ENCODE measurements at places on chromosomes 2 and 18.

- no peak for DNase-seq
Measured at GRCh38 chr2:85448461-85449213, 30.1 kb downstream of the SH2D6 start.

- DNase-seq = no peak
Measured at GRCh38 chr2:39642051-39642718, 23.5 kb upstream of the TMEM178A start.

GRCh38 chr2:207487650-207488311 is 42.0 kb upstream of the CREB1 start:
- DNase-seq = peak; percentile 85

- no peak for DNase-seq
Measured at GRCh38 chr2:172877826-172878225, 142.2 kb downstream of the RAPGEF4 start.

DNA sequence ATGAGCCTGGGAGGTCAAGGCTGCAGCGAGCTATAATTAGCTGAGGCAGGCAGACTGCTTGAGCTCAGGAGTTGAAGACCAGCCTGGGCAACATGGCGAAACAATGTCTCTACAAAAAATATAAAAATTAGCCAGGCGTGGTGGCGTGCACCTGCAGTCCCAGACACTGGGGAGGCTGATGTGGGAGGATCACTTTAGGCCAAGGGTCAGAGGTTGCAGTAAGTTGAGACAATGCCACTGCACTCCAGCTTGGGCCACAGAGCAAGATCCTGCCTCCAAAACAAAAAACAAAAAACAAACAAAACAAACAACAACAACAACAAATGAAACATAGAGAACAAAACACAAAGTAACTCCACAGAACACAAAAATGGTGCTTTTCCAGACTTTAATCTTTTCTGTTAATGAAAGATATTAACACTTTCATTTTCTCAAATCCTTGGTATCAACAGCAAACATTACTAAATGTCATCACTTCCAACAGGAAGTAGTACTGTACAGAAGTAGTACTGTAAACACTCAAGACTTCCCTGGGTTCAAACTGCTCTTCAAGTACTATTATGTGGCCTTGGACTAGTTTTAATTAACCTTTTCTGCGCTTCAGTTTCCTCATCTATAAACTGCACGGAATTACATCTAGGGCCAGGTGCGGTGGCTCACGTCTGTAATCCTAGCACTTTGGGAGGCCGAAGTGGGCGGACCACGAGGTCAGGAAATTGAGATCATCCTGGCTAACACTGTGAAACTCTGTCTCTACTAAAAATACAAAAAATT is 27.9 kb downstream of the PUM2 start:
- DNase-seq = no peak

- no peak for DNase-seq
Measured at GRCh38 chr18:79640064-79640672, 39.4 kb upstream of the CTDP1 start.

Data from RKO (cell line).